SW 1271 (cell line): ENCODE measurements at places on chromosomes 11 and 22.
A peak's percentile ranks its signal among the peaks of the same experiment; 100 is the strongest.

- DNase-seq = no peak
Measured at GRCh38 chr11:62965574-62965973, 19.2 kb downstream of the SLC22A6 start.

DNA sequence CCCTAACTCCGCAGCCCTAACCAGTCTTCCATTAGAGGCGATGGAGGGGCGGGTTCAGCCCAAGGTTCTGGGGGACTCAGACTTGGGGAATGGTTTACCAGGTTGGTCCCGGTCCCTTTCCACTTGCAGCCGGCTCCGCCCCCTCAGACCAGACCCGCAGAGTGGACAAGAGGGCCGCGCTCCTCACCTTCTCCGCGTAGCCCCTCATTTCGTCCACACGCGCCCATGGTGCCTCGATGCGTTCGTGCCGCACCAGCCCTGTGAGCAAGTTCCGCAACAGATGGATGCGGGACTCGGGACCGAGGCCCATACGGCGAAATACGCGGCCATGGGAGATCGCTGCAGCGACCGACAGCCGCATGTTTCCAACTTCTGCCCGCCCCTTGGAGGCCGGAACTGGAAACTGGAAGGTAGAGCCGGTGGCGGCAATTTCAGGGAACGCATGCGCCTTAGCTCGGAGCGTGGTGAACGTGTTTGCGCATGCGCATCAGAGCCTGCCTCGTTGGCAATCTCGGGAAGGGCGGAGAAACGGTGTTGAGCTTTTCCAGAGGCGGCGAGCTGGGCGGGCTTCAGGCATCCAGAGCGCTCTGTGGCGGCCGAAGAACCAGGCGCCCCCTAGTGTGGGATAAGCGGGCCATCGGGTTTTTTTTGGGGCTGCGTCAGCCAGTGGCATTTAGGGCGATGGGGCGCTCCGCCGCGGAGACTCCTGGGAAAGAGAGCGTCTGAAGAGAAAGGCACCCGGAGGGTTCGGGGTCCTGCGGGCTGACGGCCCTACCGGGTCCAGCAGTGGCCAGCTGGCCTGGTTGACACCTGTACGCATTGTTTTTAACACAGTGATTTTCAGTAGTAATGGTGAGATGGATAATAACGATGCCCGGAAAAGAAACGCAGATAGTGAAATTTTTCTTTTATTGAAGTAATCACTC lies at the start of gene MRPL17:
Gene MRPL17 (minus strand): TSS at position 405 of the 926 bp plus-strand sequence. CDS start 44 bp downstream, at position 361.
- DNase-seq = peak; percentile 95

DNA sequence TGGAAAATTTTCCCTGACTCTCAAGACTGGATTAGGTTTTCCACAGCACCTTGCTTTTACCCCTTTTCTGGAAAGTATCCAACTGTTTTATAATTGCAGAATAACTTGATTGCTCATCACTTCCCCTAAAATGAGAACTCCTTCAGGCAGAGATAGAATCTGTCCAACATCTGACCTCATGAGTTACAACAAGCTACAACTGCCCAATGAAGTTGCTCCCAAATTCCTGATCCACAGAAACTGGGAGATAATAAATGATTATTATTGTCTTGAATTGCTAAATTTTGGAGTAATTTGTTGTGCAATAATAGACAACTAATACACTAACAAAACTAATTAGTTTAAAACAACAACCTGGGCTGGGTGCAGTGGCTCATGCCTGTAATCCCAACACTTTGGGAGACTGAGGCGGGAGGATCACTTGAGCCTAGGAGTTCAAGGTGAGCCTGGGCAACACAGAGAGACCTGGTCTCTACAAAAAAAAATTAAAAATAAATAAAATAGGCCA lies 10.0 kb upstream of the CCDC83 start:
- no peak for DNase-seq

DNA sequence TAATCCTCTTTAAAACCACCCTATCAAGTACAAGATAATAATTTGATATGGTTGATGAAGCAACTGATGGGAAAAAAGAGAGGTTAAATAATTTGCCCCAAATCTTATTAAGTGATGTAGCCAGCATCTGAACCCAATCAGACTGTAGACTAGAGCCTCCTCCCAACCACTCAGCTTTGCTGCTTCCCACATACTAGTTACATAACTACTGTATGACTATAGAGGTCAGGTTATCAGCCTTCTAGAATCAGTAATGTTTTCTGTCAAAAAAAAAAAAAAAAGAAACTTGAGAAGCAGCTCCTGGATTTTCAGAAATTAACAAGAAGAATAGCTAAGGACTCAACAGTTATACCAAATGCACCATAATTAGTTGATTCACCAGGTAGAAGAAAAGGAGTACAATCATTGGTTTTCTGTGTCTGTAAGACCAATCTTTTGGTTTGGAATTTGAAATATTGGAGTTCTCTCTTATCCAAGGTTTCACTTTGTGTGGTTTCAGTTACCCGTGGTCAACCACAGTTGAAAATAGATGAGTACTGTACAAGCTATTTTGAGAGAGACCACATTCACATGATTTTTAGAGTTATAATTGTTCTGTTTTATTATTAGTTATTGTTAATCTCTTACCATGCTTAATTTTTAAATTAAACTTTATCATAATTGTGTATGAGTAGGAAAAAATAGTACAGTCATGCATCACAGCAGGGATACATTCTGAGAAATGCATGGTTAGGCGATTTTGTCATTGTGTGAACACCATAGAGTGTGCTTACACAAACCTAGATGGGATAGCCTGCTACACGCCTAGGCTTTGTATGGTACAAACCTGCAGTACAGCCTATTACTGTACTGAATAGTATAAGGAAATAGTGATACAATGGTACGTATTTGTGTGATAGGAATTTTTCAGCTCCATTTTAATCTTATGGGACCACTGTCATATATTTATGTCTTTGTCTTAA lies 72.2 kb downstream of the PDHX start:
- DNase-seq = no peak

GRCh38 chr11:64085906-64086257 lies 50.2 kb downstream of the FLRT1 start:
- DNase-seq = no peak

GRCh38 chr11:91794146-91794545 lies 430.5 kb upstream of the FAT3 start:
- no peak for DNase-seq

DNA sequence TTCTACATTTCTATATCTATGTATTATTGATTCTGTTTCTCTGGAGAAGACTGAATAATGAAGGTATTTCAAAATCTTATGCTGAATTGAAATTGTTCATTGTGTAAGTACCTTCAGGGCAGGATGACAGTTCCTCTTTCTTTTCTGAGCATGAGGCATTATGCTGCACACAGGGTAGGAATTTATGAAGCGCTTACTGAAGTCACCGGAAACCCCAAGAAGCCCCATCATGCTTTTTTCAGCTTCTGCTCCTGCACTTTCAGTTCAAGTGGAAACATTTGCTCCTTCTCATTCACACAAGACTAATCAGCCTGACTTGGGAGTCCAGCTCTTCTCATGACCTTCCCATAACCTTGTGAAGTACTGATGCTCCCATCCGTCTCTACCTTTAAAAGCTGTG lies 314.7 kb upstream of the SORL1-AS1 start:
- no peak for DNase-seq
